ENCODE measurements at places on chromosomes 13 and 19. TPM values are rescaled to one million over a fixed set of nuclear protein-coding genes. Genes with fewer than 3 reads are reported as not detected.
A peak's percentile ranks its signal among the peaks of the same experiment; 100 is the strongest.

DNA sequence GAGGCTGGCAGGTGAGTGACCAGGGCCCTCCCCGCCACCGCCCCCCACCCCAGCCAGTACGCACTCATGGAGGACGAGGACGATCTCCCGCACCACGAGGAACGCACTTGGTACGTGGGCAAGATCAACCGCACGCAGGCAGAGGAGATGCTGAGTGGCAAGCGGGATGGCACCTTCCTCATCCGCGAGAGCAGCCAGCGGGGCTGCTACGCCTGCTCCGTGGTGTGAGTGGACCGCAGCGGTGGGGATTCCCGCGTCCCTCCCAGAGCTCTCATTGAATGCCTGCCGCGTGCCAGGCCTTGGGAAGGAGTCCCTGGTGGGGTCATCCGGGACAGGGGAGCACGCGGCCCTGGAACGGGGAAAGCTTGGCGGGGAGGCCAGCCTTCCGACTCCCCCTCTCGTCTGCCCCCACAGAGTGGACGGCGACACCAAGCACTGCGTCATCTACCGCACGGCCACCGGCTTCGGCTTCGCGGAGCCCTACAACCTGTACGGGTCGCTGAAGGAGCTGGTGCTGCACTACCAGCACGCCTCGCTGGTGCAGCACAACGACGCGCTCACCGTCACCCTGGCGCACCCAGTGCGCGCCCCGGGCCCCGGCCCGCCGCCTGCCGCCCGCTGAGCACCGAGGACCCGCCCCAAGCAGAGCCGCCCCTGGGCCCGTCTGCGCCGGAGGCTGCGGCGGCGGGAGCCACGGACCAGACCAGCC lies 4.8 kb upstream of the IFI30 start:
- peaks cover 29% of the 10 kb centered on the region for H3K36me3 ChIP-seq
- H3K27me3 ChIP-seq, result no peaks in the 10 kb centered on the region
- no peak overlapping the region for H3K27ac ChIP-seq
- DNase-seq, result no peak

- H3K4me3 ChIP-seq, result no peak overlapping the region
- no peaks in the 10 kb centered on the region for H3K4me1 ChIP-seq
- no peak for DNase-seq
- H3K27ac ChIP-seq, result no peak overlapping the region
- no peaks in the 10 kb centered on the region for H3K36me3 ChIP-seq
Observed at GRCh38 chr13:36549126-36549702, 116.9 kb downstream of the CCNA1 start.

The CERS1 gene
- total RNA-seq, result 0.16 TPM

DNA sequence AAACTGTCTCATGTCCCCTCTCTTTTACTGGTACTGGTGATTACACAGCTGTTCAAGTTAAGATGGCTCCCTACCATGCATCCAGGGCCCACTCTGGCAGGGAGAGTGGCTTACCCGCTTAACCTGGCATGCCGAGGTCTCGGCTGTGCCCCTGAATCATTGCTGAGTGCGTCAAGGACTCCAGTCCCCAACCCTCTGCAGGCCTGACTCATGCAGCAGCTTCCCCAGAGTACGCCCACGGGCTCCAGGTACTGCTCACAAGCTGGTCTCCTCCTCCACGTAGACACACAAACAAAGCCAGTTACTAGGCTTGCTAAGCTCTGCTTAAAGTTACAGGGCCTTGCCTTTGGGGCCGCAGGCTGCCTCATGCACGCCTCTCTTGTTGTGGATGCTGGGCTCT lies 447.4 kb downstream of the COG6 start:
- peaks cover 11% of the 10 kb centered on the region for H3K36me3 ChIP-seq
- DNase-seq, result peak; percentile 98
- peak overlapping the region; percentile 62 for H3K4me3 ChIP-seq
- H3K27me3 ChIP-seq, result no peaks in the 10 kb centered on the region

The PRSS57 gene
- total RNA-seq, result not detected

DNA sequence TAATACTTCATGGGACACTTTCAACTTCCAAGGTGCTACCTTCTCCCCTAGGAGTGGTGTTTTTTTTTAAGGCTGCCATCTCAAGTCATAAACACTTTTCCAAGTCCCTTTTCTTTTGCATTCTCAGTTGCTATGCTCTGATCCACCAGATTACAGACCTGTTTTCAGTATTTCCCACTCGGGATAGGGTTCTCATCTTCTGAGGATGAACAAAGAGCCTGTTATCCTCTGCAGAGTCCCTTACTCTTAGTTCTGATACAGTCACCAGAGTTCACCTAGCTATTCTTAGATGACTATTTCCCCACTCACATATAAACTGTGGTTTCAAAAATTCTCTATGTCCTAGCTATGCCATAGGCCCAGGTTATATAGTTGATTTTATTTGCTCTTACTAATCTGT lies 15.9 kb downstream of the ZDHHC20 start:
- H3K4me3 ChIP-seq, result no peak overlapping the region
- H3K27me3 ChIP-seq, result no peaks in the 10 kb centered on the region
- H3K4me1 ChIP-seq, result peaks cover 34% of the 10 kb centered on the region
- H3K36me3 ChIP-seq, result peaks cover 24% of the 10 kb centered on the region
- DNase-seq, result no peak

DNA sequence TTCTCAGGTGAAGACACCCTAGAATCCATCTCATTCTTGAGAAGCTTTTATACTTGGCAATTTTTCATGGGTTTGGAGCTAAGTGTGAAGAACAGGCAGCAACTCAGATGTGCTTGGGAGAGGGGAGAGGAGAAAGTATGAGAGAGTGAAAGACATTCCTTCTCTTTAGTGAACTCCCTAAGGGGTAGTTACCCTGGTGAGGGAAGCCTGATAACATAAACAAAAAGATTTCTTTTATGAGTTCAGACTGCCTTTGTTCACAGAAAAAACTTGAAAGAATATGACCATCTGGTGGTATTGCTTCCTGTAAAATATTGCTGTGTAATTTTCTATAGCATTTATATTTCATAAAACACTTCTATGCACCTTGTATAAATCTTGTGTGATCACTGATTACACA lies at the start of gene STOML3:
STOML3 (minus strand) TSS at position 139 of the 400 bp plus-strand sequence; CDS start at position 29, 110 bp downstream.
- H3K36me3 ChIP-seq, result no peaks in the 10 kb centered on the region
- no peak within 1 kb of the TSS for H3K27ac ChIP-seq
- H3K4me3 ChIP-seq, result no peak within 1 kb of the TSS
- H3K27me3 ChIP-seq, result no peaks in the 10 kb centered on the region
- no peak for DNase-seq

DNA sequence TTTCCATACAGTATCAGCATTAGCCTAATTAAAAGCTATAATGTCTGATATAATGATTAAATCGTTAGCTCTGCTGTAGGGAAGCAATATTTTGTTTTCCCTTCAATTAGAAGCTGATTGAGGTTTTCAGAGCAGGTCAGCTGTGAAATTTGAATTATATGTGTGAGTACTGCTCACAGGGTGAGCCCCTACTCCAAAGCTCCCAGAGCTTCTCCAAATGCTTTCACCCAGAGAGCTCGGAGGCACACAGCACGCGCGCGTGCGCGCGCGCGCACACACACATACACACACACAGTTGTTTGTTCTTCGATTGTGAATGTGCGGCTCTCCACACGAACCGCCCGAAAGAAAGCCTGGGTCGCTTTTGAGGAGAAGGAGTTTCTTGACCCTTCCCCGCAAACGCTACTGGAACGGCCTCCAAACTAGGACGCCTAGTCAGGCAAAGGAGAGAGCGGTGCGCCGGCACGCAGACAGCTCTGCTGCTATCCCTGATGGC lies 4.8 kb upstream of the SOX1 start:
- peaks cover 3% of the 10 kb centered on the region for H3K36me3 ChIP-seq
- H3K27me3 ChIP-seq, result peaks cover 74% of the 10 kb centered on the region
- no peak overlapping the region for H3K27ac ChIP-seq
- peaks cover 13% of the 10 kb centered on the region for H3K4me1 ChIP-seq
- DNase-seq, result no peak

The KL gene
- 0.37 TPM for total RNA-seq

- peak overlapping the region; percentile 44 for H3K27ac ChIP-seq
- H3K36me3 ChIP-seq, result no peaks in the 10 kb centered on the region
- no peaks in the 10 kb centered on the region for H3K27me3 ChIP-seq
- H3K4me1 ChIP-seq, result peaks cover 54% of the 10 kb centered on the region
- DNase-seq, result peak; percentile 62
- H3K4me3 ChIP-seq, result peak overlapping the region; percentile 51
Observed at GRCh38 chr19:51131780-51132680, 7.3 kb downstream of the SIGLEC9 start.

DNA sequence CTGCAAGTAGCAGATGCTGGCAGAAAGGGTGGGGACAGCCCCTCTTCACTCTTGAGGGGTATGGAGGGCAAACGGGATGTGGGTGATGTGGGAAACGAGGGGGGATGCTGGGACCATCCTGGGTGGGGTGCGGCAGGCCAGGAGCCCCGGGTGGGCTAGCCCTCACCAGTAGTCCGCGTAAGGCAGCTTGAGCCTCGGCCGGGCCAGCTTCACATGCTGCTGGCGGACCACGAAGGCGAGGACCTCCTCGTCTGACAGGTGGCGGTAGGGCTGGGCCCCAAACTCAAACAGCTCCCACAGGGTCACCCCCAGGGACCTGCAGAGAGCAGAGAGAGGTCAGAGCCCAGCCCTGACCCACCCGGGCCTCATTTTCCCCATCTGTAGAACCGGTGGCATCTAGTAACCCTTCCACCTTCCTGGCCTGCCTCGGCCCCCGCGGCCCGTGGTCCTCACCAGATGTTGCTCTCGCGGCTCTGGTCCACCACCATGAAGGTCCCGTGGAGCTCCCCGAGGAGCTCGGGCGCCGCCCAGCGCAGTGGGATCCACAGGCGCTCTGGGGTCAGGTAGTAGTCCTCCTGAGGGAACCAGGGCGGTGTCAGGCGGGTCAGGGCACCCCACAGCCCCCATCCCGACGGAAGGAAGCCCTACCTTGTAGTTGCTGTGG lies 10.7 kb downstream of the LMTK3 start:
- DNase-seq, result no peak
- H3K27ac ChIP-seq, result no peak overlapping the region
- H3K36me3 ChIP-seq, result peaks cover 3% of the 10 kb centered on the region

GRCh38 chr13:23687614-23688013 lies 117.4 kb downstream of the TNFRSF19 start:
- H3K4me3 ChIP-seq, result no peak overlapping the region
- no peaks in the 10 kb centered on the region for H3K27me3 ChIP-seq
- no peak for DNase-seq
- H3K36me3 ChIP-seq, result no peaks in the 10 kb centered on the region

The CGB3 gene
- not detected for total RNA-seq

DNA sequence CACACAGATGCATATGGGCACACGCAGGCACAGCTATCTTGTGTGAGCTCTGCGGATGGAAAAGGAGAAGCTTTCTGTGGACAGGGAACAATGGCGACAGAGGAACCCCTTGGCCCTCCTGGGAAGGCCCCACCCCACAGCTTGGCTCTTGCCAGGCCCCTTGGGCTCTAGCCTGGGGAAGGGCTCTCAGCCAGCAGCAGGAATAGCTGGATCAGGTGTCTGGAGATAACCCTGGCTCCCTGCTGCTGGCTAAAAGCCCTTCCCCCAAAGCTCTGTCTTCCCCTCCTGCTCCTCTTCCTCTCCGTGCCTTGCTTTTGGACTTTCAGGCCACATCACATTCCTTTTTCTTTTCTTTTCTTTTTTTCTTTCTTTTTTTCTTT lies 24.3 kb downstream of the CEBPA start:
- DNase-seq, result no peak
- peaks cover 9% of the 10 kb centered on the region for H3K27me3 ChIP-seq
- H3K36me3 ChIP-seq, result no peaks in the 10 kb centered on the region
- no peak overlapping the region for H3K27ac ChIP-seq
- H3K4me1 ChIP-seq, result peaks cover 18% of the 10 kb centered on the region

The CEACAM7 gene
- total RNA-seq, result not detected

DNA sequence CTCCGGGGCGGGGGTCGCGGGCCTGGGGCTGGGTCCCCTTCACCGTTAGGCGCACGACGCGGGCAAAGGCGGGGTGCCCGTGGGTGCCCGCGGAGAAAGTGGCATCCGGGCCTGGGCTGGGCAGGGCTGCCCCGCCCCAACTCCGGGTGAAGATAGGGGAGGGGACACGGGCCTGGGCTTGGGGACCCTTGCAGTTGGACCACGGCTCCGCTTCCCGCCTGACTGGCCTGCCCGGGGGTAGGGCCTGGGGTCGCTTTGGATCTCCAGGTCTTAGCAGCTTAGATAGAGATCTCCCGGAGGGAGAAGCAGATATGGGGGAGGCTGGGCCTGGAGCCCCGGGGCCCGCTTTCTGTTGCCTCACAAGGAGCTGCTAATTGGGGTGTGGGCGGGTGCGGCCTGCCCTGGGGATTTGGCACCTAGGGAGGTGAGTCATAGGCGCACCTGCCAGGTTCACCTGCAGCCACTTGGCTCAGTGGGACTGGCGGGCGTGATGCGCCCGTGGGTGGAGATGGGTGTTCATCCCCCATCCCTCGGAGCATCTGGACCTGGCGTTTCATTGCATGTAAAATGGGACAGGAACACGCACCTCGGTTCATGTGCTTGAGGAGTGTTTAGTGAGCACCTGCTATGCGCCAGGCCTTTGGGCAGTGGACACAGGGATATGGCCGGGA lies 585 bp downstream of the MAP1S start:
- H3K4me1 ChIP-seq, result peaks cover 35% of the 10 kb centered on the region
- H3K36me3 ChIP-seq, result peaks cover 13% of the 10 kb centered on the region

DNA sequence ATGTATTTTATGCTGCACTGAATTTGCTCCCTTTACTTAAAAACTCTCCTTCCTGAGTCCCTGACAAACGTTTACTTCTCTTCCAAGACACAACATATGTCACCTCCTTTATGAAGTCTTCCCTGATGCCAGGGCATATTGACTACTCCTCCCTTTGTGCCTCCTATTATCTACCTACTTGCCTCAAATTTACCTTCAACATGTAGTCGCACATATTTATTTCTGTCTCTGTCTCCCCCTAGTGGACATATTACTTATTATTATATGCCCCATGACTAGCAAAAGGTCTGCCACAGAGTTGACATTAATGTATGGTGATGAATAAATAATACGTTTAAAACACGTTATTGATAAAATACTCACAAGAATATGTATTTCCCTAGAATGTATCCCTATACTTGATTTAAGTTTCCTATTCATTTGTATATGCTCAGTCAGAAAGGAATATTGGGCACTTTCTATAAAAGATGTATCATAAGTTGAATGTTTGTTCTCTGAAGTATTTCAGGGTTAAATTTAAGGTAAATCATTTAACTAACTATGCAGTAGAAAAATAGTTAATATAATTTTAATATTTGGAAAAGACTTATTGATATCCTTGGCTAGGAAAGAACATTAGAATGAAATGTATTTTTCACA lies 250.3 kb upstream of the ATXN8OS start:
- H3K4me1 ChIP-seq, result no peaks in the 10 kb centered on the region
- H3K27ac ChIP-seq, result no peak overlapping the region
- no peak for DNase-seq
- H3K27me3 ChIP-seq, result no peaks in the 10 kb centered on the region
- no peak overlapping the region for H3K4me3 ChIP-seq
- no peaks in the 10 kb centered on the region for H3K36me3 ChIP-seq

DNA sequence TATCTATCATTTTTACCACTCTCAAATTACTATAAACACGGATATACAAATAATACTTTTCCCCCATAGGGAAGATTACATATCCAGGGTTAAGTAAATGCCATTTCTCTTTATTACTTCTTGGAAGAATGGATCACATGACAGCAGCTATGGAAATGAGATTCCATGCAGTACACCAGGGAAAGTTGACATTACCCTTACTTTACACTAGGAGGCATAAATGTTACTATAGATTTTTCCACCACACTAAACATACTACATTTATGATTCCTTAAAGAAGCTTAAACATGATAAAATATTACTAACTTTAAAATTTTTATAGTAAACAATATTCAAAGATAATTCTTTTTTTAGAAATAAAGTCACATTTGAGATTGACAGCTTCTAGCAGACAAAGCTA lies 611.4 kb downstream of the PCDH9 start:
- no peaks in the 10 kb centered on the region for H3K4me1 ChIP-seq
- no peaks in the 10 kb centered on the region for H3K36me3 ChIP-seq
- no peak for DNase-seq

- H3K27me3 ChIP-seq, result peaks cover 5% of the 10 kb centered on the region
- no peak overlapping the region for H3K4me3 ChIP-seq
- no peak for DNase-seq
- H3K36me3 ChIP-seq, result no peaks in the 10 kb centered on the region
- peaks cover 2% of the 10 kb centered on the region for H3K4me1 ChIP-seq
- no peak overlapping the region for H3K27ac ChIP-seq
Observed at GRCh38 chr13:113747291-113747833, 11.7 kb upstream of the TMEM255B start.

Data from activated CD4-positive, alpha-beta T cell treated with anti-CD3 and anti-CD28 coated beads for 36 hours (primary cell).